ENCODE measurements at places on chromosomes 16 and 17.

DNA sequence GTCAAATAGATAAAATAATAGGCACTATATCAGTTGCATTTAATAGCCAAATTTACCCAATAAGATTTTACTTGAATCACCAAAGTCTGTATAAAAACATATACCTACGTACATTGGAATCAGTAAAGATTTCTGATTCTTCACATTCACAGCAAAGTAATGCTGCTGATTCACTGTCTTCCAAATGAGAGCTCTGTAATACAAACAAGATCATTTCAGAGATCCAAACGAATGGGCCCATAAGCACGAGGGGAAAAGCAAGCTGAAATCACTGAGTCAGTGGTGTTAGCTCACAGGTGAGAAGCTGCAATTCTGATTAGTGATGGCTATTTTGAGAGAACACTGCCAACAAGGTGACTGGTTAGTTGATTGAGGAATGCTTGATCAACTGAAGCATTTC is 81.3 kb downstream of the SSH2 start:
- no peak for DNase-seq

GRCh38 chr16:22324787-22325597 is 27.8 kb downstream of the POLR3E start:
- no peak for DNase-seq

- DNase-seq, result no peak
Observed at GRCh38 chr17:12789481-12790248, at the start of gene ARHGAP44. Gene ARHGAP44, plus strand, starts transcription at chr17:12789498. Its CDS starts 341 bp downstream, at chr17:12789839.

- DNase-seq, result no peak
Observed at GRCh38 chr17:67126983-67127382, 82.6 kb downstream of the CACNG1 start.

Data from activated CD4-positive, alpha-beta T cell treated with anti-CD3 and anti-CD28 coated beads, Interleukin-2, amount 50 U/mL, for 1 hour (primary cell).